Omental fat pad (tissue), 4 donors: ENCODE measurements at places on chromosomes 12 and 14. TPM values are rescaled to one million over a fixed set of nuclear protein-coding genes. Genes with fewer than 3 reads are reported as not detected.

The WNT1 gene
- not detected for total RNA-seq

The EFS gene
- 15.8 TPM for total RNA-seq

- DNase-seq: no peak
Observed at GRCh38 chr14:31556191-31556590, 5.0 kb upstream of the NUBPL start.

The CCDC175 gene
- not detected for total RNA-seq

DNA sequence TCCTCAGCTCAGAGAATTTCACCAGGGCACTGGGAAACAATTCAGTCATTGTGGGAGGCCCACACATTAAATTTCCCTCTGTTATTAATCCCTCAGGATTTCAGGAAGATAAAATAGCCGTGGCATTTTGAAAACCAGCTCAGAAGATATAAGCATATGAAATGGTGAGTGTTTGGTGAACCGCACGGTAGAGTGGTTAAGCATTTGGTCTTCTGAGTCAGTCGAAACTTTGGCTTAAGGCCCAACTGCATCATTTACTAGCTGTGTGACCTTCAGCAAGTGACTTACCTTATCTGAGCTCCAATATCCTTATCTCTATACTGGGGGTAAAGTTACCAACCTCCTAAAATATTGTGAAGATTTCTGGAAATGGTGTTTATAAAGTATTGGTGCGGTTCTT lies 5.2 kb upstream of the VRK1 start:
- no peak for DNase-seq

The AMHR2 gene
- total RNA-seq: not detected

DNA sequence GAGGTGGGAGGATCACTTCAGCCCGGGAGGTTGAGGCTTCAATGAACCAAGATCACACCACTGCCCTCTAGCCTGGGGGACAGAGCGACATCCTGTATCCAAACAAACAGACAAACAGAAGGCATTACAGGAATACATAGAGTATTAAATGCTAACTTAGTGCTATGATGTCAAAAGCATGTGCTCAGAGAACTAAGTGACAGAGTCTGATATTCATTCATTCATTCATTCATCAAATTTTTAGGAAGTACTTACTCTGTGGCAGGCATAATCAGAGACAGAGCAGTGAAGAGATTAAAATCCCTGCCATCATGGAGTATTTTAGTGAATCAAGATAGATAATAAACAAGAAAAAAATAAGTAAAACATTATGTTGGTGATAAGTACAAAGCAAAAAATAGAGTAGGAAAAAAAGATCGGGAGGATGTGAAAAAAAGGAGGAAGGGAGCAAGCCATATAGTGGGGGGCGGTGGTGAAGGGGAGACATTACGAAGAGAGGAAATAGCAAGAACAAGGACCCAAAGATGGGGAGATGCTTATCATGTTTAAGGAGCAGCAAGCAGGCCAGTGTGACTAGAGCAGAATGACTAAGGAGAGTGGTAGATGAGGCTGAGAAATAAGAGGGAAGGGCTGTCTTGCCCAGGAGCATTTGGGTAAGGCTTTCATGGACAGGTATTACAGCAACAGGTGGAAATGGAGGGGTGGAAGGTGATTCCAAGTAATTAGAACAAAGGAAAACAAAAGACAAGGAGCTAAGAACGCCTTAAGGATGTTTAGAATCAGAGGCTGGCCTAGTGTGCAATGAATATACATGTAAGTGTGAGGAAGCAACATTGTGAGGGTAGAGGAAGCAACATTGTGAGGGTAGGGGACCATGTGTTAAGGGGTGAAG lies 2.8 kb downstream of the MAP4K5 start:
- DNase-seq: no peak

DNA sequence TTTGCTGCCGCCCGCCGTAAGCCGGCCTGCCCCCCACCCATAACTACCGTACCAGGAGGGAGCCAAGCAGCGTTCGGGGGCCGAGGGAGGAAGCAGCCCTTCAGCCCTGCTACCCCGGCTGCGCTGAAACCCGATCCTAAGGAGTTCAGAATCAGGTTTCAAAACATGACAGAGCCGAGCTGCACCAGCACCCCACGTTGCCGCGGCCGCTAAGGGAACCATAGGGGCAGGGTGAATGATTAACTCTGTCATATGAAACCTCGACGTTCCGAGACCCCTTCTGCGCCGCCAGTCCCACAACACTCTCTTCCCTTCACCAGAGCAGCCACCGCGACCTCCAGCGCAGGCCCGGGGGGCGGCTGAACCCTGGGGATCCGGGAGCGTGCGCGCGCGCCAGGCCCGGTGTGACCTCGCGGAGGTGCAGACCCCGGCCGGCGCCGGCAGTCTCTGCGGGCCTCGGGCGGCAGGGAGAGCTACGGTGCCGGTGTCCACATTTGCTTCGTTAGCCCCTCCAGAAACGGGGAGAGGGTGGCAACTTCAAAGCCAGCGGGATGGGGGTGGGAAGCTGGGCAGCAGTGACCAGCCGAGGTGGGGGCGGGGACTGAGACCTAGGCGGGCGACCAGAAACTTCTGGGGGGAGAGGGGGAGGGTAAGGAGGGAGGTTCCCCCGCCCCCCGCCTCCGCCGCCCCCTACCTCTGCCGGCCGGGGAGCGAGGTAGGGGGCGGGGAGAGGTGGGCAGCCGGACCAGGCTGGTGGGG lies 1.6 kb downstream of the SIX4 start:
- no peak for DNase-seq

The FLRT2 gene
- total RNA-seq: 71.4 TPM

DNA sequence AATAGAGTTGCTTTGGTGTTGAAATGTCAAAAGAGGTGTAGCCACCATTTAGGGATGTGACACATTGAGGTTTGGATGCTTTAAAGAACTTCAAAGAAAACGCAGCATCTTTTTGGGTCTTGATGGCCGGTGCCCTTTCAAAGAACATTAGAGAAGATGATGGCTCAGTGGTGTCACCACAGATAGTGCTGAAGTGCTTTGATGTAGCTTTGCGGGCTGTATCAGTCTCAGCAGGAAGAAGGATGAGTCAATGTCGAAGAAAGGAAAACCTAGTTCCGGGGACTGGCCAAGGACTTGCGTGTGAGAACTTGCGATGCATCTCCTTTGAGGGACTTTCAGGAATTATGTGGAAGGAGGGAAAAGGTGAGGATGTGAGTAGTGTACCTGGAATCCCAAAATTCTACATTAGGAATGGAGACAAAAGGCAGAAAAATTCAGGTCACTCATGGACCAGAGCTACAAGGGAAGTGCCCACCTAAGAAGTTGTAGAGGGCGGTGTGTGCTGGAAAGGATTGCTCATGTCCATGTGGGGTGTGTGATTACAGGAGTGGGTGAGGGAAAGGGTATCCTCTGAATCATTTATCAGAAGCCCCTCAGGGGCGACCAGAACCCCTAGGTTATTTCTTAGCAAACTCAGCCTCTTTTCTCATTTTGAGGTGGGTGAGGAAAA lies 39.7 kb upstream of the GZMB start:
- no peak for DNase-seq

The RHEBL1 gene
- not detected for total RNA-seq

- DNase-seq: no peak
Observed at GRCh38 chr12:109137055-109137454, 20.7 kb downstream of the ACACB start.

The TRIM9 gene
- total RNA-seq: 1.5 TPM

- no peak for DNase-seq
Observed at GRCh38 chr12:114936148-114937079, 252.4 kb upstream of the TBX3 start.
